ENCODE measurements at places on chromosomes 3 and 15.

- DNase-seq: no peak
These were observed 3.1 kb downstream of the RCCD1 start for GRCh38 chr15:90957791-90958190.

- DNase-seq: no peak
These were observed 7.2 kb upstream of the ZNF148 start for GRCh38 chr3:125382298-125382697.

DNA sequence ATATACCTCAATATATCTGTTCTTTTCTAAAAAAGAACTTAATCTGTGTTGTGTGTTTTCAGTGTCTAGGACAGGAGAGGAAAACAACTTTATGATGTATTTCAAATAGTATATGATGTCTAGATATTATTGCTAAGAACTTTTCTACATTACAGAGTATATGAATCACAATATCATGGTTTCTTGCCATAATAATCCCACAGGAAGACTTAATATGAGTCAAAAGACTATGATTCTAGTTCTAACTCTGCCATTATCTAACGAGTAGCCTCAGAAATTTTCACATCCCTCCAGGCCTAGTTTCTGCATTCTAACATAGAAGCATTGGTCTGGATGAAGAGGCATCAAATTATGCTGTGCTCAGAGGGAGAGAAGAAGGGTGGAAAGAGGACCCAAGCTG is 107.7 kb upstream of the SPRED1 start:
- no peak for DNase-seq

DNA sequence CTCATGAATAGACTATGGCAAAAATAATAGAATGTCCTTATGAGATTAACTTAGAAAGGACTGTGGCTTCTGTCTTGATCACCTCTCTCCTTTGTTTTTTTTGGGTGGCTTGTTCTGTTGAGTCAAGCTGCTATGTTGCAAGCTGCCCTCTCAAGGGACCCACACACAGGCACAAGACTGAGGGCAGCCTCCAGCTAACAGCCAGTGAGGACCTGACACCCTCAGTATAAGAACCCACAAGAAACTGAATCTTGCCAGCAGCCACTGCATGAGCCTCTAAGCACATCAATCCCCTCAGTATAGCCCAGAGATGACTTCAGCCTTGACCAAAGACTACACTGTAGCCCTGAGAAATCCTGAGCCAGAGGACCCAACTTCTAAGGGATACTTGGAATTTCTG is 361.1 kb downstream of the MCTP2 start:
- no peak for DNase-seq
